Left renal cortex interstitium (tissue), 4 donors: ENCODE measurements at places on chromosomes 2 and 18.

DNA sequence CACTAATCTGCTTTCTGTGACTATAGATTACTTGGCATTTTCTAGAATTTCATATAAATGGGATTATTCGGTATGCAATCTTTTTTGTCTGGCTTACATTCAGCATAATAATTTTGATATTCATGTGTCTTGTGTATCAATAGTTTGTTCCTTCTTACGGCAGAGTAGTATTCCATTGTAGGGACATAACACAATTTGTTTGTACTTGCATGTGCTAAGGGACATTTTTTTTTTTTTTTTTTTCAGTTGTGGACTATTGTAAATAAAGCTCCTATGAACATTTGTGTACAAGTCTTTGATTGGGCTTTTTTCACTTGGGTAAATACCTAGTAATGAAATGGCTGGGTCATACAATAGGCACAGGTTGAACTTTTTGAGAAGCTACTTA lies 45.1 kb downstream of the ARL5A start:
- no peak for DNase-seq

DNA sequence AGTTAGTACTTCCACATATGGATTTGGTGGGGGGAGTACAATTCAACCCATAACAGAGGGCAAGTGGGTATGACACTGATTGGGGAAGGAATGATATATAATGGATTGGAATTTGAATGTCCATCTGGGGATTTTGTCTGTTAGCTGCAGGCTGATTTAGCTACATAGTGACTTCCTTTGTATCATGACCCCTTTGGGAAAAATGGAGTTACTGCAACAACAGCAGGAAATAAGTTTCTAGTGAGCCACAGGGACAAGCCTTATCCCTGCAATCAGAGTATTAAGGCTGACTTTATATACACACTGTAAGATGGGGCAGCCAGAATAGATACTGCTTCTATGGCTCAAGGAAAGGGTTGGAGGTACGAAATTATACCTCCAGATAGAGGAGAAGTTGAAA lies 404.4 kb upstream of the MEIS1 start:
- no peak for DNase-seq

GRCh38 chr18:41036346-41036745 lies 918.7 kb upstream of the PIK3C3 start:
- no peak for DNase-seq

- no peak for DNase-seq
Observed at GRCh38 chr18:43606795-43607194, 329.5 kb upstream of the SYT4 start.

DNA sequence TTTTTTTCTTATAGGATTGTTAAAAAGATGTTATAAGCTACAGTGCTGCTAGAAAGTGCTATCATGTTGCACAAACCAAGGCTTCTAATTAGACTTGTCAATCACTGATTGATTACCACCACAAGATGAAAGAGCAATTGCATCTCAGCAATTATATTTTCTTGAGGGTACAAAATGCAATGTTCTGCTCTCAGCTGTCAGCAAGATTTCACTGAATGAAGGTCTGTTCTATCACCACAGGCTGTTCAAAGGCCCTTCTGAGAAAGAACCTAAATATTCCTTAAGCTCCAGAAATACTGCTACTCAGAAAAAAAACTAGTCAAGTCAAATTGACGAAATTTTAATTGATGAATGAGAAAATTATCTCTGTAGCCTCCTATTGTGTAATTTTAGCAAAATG lies 301.9 kb upstream of the KYNU start:
- no peak for DNase-seq

- no peak for DNase-seq
Observed at GRCh38 chr2:133642791-133643191, 74.5 kb upstream of the NCKAP5 start.

DNA sequence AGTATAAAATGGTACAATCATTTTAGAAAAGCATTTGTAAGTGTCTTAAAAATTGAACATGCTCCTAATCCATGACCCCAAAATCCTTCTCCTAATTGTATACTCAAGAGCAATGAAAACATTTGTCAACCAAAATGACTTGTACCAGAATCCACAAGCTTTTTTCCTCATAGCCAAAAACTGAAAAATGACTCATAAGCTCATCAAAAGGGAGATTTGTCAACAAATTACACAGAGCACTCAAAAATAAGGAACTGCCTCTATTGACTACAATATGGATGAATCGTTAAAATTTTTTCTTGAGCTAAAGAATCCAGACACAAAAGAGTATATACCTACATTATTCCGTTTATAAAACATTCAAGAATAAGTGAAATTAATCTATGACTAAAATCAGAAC lies 544.8 kb downstream of the ARHGAP15 start:
- no peak for DNase-seq

DNA sequence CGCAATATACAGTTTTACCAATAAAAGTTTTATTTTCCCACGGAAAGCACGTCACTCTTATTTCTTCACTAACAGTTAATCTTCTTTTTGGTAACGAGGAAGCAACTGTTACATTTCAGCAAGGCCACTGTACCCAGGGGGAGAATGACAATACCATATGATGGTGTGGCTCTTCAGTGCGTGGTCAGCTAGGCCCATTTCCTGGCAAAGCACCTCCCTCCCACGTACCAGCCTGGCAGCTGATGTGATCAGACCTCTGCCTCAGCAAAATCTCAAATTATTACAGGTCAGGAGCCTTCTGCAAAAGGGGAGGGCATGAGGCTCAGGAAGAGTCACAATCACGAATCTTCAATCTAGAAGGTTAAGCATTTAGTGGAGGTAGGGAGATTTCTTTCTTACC lies 55.4 kb downstream of the KLF7 start:
- DNase-seq, result no peak

DNA sequence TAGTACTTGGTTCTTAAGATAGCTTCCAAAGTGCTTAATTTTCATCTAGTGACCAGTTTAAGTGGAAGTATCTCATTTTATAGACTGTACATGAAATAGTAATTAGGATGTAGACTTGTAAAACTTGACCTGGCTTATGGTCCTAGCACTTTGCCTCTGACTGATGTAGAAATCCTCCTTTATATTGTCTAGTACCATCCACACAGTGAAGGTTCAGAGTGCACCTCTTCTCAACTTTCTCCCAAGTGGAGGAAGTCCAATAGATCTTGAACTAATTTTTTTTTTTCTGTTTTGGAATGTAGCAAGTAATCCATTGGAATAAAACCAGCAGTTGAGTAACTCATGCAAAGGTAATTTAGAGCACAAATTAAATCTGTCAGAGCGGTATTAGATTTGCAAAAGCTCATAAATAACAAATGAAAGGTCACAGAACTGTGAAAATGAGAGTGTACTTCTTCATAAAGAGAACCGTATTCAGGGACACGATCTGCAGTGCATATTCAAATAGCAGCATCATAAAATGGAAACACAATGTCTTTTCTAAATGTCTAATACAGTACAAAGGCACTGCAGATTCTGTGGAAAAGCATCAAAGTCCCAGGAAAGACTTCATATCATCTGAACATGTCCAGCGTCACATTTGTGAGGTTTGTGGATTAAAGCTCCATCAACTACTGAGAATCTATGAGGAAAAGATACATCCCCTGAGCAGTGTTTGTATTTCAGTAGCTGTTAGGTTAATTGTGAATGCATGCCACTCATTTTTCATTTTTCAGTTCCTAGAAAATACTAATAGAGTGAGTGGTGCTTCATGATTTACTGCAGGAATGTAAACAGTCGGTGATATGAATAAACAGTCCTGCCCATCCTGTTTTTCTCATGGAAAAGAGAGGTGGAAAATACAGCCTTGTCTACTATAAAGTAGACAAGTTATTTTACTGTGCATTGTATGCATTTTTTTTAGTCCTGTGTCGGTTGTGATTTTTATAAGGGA lies 100.7 kb downstream of the LYPD6 start:
- no peak for DNase-seq

DNA sequence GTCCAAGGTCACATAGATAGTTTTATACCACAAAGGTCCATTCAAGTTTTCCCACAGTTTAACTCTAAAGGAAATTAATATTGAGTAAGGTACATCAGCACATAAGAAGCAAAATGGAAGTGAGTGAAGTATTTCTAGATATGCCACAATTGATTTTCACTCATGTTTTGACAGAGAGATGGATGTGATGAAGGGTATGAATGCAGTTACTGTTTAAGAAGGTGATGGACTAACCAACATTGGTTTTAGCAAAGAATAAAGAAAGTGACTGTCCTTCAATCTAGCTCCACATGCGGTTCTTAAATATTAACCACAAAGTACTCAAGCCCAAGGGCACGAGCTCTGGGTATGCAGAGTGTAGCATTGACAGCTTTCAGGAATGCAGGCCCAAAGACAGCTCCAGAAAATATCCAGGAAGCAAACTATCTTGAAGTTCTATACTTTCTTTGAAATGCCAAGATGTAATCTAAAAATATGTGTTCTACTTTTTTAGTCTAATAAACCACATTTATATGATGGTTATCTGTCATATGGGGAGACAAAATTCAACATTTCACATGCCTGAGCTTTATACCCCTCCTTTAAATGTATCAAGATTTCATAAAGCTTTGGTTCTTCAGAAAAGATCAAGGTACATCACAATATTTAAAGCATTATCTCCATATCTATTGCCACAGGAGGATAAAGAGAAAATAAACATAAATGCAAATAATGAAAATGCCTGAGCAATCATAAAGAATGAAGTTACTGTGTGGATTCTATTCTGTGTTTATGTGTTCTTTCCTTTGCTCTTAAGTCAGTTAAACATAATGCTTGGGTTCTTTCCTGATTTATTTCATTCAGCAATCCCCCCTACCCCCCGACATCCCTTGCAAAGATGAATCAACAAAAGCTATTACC lies 6.7 kb upstream of the SCN1A start:
- no peak for DNase-seq

DNA sequence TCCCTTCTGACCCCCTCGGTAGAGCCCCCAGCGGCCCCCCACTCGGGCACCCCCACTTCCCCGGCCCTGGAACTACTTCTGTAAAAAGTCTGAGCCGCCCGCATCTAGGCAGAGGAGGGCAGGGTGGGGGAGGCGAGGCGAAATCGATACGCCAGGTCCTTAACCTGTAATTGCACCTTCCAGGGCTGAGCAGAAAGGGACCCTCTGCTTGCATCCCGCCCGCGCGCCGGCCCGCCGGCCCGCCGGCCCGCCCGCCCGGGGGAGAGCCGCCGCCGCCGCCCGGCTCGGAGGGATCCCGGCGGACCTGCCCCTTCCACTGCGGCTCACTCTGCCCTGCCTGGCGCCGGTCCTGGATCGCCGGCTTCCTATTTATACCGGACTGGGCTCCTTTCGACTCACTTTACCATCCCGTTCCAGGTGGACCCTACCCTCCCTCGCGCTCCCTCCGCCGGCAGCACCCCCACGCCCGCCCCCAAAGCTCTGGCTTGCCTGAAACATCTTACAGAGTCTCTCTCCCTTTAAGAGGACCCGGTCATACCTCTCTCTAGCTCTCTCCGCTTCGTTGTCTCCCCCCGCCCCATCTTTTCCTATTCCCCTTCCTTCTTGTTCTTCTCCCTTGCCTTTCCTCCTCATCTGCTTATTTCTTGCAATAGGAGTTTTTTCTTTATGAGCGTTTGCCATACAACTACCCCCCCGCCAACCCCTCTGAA lies 797 bp downstream of the KLHL14 start:
- DNase-seq, result peak; percentile 53

GRCh38 chr2:61090386-61090921 lies 24.8 kb downstream of the SANBR start:
- no peak for DNase-seq
